ENCODE measurements at places on chromosomes 2 and 18.
A peak's percentile ranks its signal among the peaks of the same experiment; 100 is the strongest.

DNA sequence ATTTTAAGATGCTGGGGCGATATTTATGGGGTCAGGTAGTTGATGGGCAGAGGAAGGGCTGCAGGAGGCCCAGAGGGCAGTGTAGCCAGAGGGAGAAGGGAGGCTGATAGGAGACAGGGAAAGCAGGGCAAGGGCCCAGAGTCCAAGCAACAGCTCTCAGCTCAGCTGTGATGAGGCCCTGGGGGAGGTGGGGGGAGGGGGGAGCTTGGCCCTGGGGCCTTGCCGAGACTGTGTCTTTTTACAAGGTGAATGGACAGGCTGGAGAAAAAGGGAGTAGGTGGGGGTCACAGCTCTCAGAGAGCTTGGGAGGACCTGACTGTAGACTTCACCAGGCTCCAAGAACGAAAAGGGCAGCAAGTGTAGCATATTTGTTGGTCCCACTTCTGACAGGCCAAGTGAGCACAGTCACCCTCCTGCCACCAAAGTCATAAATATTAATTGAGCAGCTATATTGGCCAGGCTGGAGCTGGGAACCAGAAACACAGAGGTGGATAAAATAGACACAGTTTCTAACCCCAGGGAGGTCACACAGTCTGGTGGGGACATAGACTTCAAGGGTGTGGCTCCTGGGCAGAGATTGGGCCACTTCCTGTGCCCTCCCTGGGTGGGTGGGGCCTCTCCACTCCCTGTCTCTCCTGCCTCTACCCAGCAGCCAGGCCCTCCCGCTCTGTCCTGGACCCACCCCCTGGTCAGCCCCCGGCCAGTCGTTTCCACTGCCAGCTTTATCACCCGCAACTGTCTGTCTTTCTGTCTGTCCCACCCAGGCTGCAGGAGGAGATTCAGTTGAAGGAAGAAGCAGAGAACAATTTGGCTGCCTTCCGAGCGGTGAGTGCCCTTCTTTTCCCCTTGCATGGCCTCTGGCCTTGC lies 1.4 kb downstream of the DES start:
- no peak for DNase-seq

DNA sequence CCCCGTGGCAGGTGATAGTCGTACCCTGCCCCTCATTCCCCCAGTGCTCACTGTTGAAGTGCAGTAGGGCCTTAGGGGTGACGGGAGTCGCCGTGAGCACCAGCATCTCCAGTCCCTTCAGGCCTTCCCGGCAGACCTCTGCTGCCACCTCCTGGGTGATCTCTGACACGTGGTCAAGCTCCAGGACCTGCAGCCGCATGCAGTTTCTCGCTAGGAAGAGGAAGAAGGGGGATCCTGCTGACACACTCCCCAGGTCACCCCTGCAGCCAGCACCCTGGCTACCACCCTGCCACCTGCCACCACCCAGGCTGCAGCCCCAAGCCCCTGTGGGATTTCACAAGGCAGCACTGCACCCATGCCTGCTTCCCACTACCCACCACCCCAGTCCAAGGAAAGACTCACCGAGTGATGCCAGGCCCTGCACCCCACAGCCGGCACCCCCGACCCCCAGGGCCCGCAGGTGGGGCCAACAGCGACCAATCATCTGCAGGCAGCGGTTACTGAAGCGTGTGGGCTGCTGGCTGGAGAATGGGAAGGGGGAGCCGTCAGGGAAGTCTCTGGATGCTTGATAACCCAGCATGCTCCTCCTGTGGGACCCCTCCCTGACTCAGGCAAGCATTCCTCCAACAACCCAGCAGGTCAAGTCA lies 23.8 kb downstream of the FBXO41 start:
- DNase-seq, result no peak

DNA sequence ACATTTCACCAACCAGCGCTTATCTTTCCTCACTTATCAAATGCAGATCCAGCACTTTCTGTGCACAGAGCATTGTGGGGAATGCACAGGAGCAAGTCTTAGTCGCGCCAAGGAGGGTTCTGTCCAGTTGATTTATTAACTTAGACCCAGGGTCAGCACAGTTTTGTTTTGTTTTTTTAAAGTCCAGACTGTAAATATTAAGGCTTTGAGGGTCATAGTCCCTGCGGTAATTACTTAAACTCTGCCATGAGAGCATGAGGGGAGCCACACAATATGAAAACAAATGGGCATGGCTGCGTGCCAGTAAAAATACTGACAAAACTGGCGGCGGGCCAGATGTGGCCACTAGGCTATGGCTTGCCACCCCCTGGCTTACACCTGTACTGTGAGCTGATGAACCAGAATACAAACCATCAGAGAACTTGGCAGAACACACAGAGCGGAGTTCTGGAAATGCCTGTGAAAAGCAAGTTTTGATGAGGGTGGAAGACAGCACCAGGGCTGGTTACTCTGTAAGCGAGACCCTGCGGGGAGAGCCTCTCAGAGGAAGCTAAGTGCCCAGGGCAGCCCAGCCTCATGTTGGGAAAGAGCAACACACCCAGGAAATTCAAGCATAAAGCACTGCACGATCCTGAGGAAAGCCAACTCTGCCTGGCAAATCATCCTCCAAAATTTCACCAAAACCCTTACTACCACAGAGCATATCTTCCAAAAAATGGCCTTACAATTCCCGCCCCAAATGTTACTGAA lies 43.6 kb downstream of the L3MBTL4 start:
- DNase-seq, result no peak

DNA sequence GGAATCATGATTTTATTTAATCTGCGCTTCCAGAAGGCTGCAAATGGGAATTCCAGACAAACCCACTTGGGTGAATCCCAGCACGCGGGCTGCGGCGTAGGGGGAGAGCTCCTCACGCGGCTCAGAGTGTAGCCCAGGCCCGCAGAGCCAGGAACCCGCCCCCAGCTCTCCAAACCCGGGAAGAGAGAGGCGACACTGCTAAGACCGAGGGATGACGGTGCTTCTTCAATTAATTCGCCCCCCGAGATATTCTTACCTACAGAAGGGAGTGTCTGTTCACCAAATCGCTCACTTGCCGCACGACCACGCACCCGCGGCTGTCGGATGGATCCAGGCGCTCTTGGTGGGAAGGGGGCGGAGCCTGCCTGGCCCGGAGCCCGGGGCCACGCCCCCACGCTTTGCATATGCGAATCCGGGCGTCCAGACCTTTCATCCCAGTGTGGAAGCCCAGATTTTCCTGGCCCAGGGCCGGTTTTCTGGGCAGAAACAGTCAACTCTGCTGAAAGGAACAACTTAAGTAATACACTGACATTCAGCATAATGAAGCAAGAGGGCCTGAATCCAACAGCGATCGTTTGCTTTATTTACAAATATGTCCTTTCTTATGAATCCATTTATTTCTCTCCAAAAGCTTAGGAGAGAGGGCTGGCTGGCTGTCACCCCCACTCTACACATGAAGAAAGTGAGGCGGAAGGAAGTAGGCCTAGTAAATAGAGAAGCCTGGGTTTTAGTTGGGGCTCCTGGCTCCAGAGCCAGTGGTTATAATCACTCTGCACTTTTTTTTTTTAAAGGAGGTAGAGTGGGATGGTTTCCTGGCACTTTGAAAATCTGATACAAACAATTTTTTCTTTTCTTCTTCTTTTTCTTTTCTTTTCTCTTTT lies at the start of gene SLC19A3:
SLC19A3 (minus strand) TSS at position 342 of the 881 bp plus-strand sequence. CDS start 15,710 bp downstream, outside the sequence.
- peak; percentile 38 for DNase-seq

- no peak for DNase-seq
These were observed 41.9 kb downstream of the TNFRSF11A start for GRCh38 chr18:62366992-62367391.

DNA sequence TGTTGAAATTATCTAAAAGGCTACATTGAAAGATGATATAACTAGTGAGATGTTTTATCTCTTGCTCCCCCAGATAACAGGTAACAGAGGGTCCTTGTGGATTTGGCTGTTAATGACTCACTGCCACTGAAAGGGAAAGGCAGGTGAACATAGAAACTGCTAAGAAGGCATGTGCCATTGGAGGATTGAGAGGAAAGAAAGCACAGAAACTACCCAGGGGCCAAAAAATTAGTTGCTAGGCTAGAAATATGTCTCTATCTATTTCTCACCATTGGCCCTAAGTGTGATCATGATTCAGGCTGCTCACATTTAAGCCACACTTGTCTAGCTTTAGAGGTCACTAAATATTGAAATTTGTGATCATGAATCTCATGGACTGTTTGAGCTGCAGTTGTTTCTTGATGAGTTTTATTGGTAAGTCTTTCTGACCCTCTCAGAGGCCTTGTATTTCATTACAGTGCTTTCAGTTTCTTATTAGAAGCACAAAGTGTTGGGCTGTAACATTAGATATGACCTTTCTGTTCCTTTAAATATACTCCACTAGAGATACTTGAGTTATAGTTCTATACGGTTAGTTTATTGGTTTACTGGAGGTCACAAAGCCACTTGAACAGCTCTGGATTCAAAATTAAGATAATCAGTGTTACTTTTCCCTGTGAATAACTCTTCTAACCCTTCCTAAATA lies 26.2 kb downstream of the NAB1 start:
- no peak for DNase-seq

Data from NCI-H1436 (cell line).